ENCODE measurements at places on chromosomes 11 and 22. TPM values are rescaled to one million over a fixed set of nuclear protein-coding genes. Genes with fewer than 3 reads are reported as not detected.

The NAA40 gene
- 18.7 TPM for total RNA-seq

DNA sequence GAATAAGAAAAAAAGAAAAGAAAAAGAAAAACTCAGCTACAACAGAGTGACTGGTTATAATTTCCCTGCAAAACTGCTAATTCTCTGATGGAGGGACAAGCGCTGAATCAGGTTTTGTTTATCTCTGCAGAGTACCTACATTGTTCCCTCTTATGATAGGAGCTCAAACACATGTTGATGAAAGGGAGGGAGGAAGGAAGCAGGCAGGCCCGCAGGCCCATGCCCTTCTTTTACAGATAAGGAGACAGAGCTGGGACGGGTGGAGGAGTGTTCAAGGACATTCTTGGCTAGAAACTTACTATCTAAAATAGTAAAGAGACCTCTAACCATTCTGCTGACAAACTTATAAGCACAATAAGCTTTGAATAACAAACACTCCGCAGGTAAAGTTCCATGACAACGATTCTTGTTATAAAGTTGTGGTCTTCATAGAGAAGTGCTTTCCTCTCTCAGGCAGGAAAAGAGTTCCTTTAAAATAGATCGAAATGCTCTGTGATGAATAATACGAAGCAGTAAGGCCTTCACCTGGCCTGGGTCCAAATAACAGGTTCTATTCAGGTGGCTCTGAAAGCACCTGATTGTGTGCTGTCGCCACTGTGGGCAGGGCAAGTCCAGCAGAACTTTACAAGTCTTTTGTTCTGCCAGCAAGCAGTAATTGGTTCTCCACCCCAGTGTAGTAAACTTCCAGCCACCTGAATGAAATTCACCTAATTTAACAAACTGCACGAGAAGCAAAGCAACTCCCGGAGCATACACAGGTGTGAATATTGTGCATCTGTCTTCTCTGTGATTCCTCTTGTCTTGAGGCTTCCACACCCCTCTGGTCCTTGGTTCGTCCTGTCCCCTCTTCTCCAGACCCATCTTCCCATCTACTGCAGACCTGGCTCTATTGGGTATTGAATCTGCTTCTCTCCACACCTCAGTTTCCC, 15.3 kb upstream of the MICAL2 start:
- no peak for DNase-seq

The ZP1 gene
- total RNA-seq, result 0.14 TPM

DNA sequence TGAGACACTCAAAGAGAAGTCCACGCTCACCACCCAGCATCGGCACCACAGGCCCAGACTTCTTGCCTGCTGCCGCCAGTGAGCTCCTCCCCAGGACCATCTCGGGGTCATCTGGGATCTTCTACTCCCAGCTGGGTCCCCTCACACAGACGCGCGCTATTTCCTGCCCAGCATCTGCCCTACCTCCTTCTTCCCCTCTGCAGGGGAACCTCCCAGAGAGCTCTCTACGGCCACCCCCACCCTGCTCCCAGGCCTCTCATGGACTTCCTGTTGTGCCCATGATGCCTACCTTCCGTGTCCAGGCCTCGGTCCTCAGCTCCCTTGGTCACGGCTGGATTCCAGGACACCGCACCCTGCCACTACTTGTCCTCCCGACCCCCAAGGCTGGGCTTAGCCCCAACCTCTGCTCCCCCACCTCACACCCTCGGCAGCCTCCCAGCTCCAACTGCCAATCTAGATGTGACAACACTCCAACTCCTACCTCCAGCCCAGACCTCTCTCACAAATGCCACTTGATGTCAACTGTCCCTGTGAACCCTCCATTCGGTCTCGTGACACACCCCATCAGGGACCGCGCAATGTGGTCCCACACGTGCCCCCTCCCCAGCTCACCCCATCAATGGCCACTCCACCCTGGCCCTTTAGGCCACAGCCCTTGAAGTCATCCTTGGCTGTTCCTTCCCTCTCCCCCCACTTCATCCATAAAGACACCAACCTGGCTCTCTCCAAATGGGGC, 45.3 kb downstream of the SGSM3 start:
- DNase-seq, result no peak

- peak; percentile 62 for DNase-seq
Measured at GRCh38 chr11:2806351-2807024, 79.1 kb downstream of the CDKN1C start.
